A172 (cell line): ENCODE measurements at places on chromosomes 4 and X. TPM values are rescaled to one million over a fixed set of nuclear protein-coding genes. Genes with fewer than 3 reads are reported as not detected.

DNA sequence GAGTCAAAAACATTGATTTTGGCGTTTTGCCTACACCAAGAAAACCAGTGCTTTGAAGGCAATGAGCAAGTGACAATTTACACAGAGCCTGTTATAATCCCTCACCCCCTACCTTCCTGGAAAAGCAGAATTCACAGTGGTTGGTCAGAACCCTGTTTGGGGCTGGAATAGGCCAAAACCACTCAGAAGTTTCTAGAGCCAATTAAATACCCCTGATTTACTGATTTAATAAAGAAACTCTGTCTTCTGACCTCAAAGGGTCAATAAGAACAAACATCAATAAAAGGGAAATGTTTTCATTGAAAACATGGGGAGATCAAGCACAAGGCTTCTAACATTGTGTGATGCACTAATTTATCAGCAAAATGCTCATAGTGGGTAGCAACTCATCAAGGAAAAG lies 116.3 kb downstream of the UNC5C start:
- no peak for DNase-seq

DNA sequence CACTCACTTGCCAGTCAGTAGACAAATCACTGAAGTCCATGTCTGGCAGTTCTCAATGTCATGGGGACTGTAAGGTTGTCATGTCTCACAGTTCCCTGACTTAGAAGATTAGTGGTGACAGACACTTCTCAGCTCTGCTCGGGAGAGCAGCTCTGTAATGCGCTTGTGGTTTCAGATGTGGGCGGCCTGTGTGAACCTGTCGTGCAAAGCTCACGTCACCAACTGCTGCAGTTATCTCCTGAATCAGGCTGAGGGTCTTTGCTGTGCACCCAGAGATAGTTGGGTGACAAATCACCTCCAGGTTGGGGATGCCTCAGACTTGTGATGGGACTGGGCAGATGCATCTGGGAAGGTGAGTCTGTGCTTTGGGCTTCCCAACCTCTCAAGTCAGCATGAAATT lies at the start of gene IL9R:
TSS of gene IL9R (plus strand) at position 261 of the 400 bp plus-strand sequence. CDS start at position 325, 64 bp downstream.
- DNase-seq: no peak

DNA sequence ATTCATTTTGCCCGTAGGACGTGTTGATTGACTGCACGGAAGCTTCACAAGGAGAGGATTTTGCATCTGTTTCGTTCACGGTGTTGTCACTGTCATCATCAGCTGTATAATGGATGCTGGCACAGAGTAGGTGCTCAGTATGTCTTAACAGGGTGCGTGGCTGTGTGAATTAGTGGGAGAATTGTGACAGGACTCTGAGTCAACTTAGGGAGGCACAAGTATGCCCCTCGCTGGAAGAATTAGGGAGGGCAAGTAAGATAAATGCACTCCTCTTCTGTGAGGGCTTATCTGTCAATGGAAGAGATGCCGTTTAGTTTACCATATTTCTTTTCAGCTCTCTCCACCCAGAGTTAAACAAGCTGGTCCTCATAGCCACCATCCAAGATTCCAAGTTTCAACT lies 107.2 kb downstream of the TRIML1 start:
- DNase-seq: peak; percentile 10

GRCh38 chr4:37659696-37660095 lies 26.5 kb downstream of the RELL1 start:
- no peak for DNase-seq

GRCh38 chrX:135489542-135489941 lies 30.9 kb upstream of the INTS6L start:
- DNase-seq: no peak

DNA sequence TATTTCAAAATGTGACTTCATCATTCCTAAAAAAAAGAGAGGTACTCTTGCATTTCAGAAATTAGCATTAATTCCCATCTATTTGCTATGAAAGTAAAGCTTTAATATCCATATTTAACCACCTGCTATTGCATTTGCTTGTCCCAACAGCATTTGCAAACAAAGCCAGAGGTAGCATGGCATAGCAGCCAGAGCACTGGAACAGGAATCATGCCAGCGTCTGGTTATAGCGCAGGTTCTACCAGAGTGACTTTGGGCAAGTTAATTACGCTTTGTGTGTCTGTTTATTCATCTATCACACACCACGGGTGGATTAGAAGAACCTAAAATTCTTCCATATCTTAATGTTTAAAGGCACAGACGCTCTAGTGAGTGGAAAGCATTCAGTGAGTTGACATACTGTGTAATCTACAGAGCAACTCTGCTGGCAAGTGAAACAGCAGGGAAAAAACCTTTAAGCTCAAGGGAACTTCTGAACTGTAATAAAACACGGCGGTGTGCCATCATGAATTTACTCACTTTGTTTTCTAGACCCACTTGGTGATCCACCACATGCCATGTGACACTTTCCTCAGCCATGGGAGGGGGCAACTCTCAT lies 76.6 kb upstream of the QRFPR start:
- DNase-seq: no peak

DNA sequence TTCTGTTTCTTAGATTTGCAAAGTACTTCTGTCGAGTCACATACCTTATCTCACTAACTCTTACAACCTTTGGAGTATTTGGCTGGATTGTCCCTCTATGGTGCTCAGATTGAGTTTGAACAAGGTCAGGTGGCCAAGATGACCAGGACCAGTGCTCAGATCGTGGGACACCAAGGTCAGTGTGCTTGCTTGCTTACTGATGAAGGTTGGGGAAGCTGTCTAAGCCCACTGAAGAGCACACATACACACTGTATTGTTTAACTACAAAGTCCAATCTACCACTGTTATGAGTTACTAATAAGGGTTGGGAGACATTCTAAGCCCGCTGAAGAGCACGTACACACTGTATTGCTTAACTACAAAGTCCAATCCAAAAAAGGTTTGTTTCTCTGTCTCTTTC lies 53.7 kb downstream of the TAB3 start:
- no peak for DNase-seq

GRCh38 chr4:6195602-6196319 lies 4.6 kb downstream of the JAKMIP1 start:
- no peak for DNase-seq

GRCh38 chr4:156733582-156733981 lies 238.0 kb downstream of the PDGFC start:
- no peak for DNase-seq

DNA sequence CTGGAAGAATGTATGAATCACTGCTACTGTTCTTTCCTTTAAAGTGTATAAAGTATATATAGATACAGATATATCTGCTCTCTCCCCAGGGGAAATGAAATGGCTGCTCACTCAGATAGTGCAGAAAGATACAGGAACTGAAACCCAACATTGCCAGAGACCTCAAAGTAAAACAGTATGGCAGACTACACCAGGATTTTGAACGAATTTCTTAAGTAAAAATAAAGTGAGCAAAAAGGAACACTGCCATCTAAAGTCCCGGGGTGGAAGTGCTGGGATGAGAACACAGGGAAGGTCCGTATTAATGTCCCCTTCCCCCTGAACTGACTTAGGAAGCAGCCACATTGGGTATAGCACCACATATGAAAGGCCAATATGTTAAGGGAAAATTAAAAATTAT lies 93.4 kb downstream of the TMA16 start:
- peak; percentile 6 for DNase-seq

- DNase-seq: no peak
Observed at GRCh38 chr4:95092766-95093165, 335.0 kb downstream of the BMPR1B start.

DNA sequence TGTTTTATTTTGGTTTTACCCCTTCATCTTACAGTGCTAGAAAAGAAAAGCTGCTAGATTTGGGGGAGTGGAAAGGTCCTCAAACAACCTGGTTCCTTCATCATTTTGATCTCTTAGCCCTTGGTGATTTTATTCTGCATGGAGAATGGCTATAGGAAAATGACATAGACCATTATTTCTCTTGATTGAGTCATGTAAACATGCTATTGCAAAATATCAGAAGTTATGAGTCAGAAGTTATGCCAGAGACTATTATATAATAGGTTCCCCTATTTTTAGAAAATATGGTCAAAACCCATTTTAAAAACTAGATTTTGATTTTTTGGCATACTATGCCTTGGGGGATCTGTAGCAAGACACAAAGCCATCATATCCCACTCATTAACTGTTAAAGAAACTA lies 83.7 kb upstream of the FAM9C start:
- DNase-seq: no peak

DNA sequence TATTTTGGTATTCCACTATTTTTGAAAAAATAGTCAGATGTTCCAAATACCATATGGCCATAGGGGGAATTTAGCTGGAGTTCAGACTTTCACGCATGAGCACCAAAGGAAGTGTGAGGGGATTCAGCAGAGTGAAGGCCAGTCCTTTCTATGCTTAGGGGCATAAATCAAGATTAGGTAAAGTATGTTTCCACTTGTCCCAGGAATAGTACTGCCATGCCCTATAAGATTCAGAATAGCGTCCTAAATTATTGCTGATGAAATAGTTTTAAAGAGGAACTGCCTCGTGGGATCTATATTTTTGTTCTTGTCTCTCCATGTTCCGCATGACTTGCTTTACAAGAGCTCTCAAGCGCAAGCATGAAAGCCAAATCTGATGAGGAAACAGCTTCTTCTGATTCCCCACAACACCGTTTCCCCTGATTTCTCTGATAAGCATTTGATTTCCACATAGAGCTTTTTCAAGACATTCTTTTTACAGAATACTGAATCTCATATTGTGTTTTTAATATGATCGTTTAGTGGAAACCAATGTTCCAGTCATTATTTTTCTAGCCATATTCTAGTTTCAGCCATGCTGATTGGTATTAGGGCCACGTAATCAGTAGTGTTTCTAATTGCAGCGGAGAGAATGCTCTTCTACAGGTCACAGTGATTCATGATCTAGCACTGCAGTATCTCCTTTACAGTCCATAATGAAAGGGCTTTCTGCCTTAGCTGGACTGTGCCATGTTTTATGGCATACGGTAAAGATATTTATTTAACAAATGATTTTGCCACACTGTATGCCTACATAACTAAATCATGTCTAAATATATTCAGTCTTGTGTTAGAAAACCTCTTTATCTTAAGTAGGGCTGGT lies 492.3 kb downstream of the CENPC start:
- DNase-seq: no peak

DNA sequence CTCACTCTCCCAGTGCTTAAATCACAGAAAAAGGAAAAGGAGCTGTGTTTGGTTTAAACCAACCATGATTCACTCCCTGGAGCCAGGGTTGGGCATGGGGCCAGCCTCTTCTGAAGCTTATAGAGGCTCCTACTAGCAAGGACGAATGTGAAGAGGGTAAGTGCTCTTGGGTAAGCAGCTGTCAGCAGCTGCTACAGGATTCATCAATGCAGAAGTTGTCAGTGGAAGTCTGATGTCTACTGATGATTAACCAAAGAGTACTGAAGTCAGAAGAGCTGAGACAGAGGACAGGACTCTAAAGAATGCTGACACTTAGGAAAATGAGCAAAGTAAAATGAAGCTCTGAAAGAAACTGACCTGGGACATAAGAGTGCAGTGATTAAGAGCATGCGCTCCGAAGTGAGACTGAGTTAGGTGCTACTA lies 32.7 kb upstream of the JADE1 start:
- DNase-seq: peak; percentile 78

- DNase-seq: no peak
Observed at GRCh38 chr4:121734571-121734970, 30.4 kb downstream of the SMIM43 start.

DNA sequence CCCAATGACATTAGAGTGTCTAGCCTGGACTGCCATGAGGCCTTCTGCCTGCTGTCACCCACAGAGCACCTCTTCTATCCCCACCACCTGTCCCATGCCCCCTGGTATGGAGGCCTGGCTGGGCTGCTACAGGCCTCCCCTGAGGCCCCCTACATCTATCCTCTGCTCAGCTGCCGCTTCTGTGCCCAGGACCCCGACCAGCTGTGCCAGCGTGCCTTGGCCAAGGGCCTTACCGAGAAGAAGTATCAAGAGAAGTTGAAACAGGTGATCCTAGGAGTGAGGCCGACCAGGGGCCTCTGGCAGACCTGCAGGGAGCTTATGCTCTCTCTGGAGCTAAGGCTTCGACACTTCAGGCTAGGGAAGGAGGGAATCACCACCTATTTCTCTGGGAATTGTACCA lies 21.7 kb upstream of the TECRL start:
- DNase-seq: no peak

DNA sequence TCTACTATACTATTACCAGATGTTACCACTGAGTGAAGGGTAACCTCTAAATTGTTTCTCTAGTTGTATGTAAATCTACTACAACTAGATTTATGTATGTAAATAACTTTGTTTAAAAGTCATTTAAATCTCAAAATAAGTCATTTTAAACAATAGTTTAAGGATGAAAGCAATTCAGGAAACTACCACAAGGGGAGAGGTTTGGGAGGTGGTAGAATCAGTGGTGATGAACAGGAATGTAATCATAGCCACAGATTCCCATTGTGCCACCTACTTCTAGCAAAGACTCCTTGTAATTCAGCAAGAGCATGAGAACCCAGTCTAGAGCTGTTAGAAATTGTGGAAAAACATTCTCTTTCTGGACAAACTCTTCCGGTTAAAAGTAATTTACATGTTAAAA lies 234.6 kb downstream of the SLC7A11 start:
- peak; percentile 2 for DNase-seq

DNA sequence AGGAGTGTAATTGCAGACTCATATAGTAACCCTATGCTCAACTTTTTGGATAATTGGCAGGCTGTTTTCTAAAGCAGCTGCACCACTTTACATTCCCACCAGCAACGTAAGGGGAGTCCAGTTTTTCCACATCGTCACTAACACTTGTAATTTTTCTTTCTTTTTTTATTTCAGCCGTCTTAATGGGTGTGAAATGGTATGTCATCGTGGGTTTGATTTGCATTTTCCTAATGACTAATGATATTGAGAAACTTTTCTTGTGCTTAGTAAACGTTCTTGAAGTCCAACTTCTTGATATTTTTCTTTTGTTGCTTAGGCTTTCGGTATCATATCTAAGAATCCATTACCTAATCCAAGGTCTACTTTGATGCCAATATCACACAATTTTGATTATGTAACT lies 95.3 kb upstream of the IL1RAPL1 start:
- DNase-seq: no peak

DNA sequence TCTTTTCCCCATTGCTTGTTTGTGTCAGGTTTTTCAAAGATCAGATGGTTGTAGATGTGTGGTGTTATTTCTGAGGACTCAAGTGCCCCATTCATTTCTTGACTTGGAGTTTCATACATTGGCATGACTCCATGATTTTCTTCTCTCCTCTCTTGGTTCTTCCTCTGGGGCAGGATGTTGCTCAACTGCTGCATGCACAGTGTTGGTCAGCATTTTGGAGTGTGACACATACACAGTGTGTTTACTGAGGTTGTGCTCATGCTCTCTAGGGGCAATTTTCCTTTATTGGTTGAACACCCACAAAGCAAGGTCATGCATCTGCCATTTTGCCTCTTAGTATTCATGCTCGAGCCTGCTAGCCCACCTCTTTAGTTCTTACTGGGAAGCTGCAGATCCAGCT lies 1993.8 kb downstream of the ARAP2 start:
- peak; percentile 9 for DNase-seq

Gene MED14
- total RNA-seq: 23.6 and 25.0 TPM in 2 replicates

Gene RAB33A
- not detected in 2 replicates for total RNA-seq

Gene ITM2A
- total RNA-seq: not detected in 2 replicates

Gene ENAM
- total RNA-seq: not detected in 2 replicates

Gene ASMT
- not detected in 2 replicates for total RNA-seq

Gene C1QTNF7
- total RNA-seq: not detected in 2 replicates
